ENCODE measurements at places on chromosomes 2 and 18.

- DNase-seq, result no peak
These were observed 70.0 kb upstream of the ATIC start for GRCh38 chr2:215241791-215242305.

- no peak for DNase-seq
These were observed 316.4 kb downstream of the AGAP1 start for GRCh38 chr2:235810252-235810651.

DNA sequence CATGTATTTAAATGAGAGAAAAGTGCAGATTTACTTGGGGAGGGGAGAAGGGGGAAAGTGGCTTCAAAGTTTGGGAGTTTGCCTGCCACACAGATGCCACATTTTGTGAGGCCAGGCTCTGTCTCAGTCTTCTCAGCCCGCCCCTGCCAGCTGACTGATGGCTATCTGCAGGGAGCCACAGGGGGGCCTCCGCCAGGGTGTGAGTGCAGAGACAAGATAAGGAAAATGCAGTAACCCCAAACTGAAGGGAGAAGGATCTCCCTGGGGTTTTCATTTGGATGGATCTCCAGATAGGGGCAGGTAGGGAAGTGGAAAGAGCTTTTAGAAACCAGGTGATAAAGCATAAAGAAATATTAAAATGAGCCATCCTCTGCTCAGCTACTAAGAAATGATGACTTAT is 128.8 kb downstream of the ZNF521 start:
- DNase-seq, result no peak

- no peak for DNase-seq
These were observed 49.7 kb upstream of the VWC2L start for GRCh38 chr2:214361116-214361515.

GRCh38 chr2:1990724-1991123 is 246.4 kb upstream of the PXDN start:
- no peak for DNase-seq

GRCh38 chr18:39624961-39625360 is 2059.4 kb upstream of the CELF4 start:
- DNase-seq, result no peak

DNA sequence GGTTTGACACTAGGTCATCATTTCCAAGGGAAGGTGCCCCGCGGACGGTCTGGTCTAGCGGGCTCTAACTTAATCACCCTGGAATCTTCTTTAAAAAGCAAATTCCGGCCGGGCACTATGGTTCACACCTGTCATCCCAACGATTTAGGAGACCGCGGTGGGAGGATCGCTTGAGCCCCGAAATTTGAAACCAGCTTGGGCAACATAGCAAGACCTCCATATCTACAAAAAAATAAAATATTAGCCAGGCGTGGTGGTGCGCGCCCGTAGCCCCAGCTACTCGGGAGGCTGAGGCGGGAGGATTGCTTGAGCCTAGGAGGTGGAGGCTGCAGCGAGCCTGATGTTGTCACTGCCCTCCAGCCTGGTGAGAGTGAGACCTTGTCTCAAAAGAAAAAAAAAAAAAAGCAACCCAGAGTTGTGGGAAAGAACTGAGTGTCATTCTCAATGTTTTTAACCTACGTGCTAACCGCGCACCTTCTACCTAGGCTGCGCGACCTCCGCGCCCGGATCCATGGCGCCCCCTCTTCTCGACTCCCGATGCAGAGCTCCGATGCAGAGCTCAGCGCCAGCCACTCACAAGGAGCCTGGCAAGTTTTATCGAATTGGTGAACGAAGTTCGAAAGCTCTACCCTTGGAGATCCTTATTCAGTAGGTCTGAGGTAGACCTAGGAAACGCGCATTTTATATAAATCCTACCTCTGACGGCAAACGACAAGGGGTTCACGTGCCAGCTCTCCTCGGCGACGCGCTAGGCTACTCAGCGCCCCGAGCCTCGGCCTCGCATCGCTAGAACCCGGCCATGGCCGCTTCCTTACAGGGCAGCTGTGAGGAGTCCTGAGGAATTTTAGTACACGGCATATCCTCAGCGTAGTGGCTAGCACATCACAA is 888 bp upstream of the TWSG1 start:
- DNase-seq, result no peak

- DNase-seq, result no peak
These were observed 828 bp downstream of the CIB4 start for GRCh38 chr2:26640331-26640745.

- peak; percentile 66 for DNase-seq
These were observed 421 bp upstream of the NAB1 start for GRCh38 chr2:190648289-190649034.
